Muscle of arm (tissue), 14 donors: ENCODE measurements at places on chromosomes 5 and 9.
A peak's percentile ranks its signal among the peaks of the same experiment; 100 is the strongest.

DNA sequence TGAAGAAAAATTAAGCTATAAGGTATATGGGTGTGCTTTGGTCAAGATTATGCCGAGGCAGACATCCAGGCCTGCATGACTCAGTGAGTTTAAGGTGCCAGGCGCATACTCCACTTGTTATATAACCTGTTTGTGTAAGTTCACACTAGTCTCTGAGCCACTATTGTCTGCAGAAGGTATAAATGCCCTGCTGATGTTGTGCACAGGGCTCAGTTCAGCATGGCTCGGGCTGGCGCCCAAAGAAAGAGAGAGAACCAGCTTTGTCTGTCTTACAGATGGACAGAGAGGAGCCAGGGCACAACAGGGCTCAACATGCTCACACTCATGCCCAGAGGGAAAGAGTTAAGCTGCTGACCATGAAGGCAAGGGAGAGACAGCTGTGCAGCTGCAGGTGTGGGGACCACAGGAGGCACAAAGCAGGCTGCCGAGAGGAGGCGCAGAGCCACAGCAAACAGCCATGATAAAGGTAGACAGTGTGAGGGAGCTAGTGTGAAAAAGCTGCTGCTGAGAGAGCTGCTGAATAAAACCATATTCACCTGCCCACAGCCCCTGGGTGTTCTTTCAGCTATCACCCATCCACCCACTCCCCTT, 1587.6 kb upstream of the C9orf72 start:
- DNase-seq, result no peak

DNA sequence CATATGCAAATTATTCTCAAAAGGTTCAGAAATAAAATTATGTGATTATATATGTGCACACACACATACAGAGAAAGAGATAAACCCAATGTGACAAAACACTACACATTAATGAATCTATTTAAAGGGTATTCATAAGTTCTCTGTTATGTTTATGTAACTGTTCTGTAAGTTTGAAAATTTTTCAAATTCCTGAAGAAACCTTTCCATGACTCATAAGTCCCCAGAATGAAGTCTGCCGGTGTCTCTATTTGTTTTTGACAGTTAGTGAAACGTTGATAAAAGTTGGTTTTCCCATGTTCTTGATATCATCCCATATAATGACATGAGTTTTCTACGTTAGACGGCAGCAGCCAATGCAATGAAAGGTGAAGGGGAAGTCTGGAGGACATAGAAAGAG, 199.5 kb upstream of the PUM3 start:
- no peak for DNase-seq

- no peak for DNase-seq
These were observed 308.9 kb upstream of the MPDZ start for GRCh38 chr9:13588151-13589033.

GRCh38 chr5:35325836-35326235, 95.5 kb upstream of the PRLR start:
- DNase-seq, result no peak

- DNase-seq, result no peak
These were observed 1.1 kb downstream of the TIGD6 start for GRCh38 chr5:149999359-149999758.

- DNase-seq, result no peak
These were observed 170.8 kb upstream of the RGMB start for GRCh38 chr5:98602534-98603112.

- peak; percentile 87 for DNase-seq
These were observed 639.0 kb downstream of the CCDC171 start for GRCh38 chr9:16191691-16192402.

- no peak for DNase-seq
These were observed 6.9 kb upstream of the UBAP1 start for GRCh38 chr9:34171753-34172535.

- no peak for DNase-seq
These were observed 25.1 kb upstream of the RNF130 start for GRCh38 chr5:180096616-180097015.

DNA sequence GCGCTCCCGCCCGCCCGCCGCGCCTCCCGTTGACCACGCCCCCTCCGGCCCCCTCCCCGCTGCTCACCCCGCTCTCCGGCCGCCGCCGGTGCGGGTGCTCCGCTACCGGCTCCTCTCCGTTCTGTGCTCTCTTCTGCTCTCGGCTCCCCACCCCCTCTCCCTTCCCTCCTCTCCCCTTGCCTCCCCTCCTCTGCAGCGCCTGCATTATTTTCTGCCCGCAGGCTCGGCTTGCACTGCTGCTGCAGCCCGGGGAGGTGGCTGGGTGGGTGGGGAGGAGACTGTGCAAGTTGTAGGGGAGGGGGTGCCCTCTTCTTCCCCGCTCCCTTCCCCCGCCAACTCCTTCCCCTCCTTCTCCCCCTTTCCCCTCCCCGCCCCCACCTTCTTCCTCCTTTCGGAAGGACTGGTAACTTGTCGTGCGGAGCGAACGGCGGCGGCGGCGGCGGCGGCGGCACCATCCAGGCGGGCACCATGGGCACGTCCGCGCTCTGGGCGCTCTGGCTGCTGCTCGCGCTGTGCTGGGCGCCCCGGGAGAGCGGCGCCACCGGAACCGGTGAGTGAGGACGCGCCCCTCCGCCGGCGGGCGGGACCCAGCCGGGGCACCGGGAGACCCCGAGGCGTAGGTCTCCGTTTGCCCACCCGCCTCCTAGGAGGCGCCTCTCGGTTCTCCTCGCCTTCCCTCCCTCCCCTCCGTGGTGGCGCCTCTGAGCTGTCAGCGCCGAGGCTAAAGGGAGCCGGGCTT, at the start of gene VLDLR:
Gene VLDLR, plus strand, starts transcription at position 66 of the 739 bp plus-strand sequence. Its CDS starts 403 bp downstream, at position 469.
- peak; percentile 59 for DNase-seq

DNA sequence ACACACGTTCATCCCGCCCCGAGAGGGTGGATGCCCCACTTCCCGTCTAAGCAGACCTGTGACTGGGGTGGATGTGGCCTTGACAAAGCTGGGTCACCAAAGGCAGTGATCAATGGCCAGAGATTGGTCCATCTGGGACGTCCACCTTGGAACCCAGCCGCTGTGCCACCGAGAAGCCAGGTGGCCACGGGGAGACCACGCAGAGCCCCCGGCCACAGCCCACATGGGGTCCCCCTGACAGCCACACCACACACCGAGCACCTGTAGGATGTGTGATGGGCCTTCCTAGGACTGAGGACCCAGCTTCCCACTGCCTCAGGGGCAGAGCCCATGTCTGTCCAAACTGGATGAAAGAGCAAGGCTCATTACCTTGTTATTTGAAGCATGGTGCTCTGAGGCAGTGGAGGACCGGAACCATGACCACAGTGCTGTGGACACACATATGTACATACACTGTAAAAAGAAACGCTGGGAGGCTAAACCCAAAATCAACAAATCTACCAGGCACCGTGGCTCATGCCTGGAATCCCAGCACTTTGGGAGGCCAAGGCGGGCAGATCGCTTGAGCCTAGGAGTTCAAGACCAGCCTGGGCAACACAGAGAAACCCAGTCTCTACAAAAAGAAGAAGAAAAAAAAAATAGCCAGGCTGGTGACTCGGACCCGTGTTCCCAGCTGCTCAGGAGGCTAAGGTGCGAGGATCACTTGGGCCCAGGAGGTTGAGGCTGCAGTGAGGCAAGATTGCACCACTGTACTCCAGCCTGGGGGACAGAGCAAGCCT, 50.1 kb downstream of the MRPL36 start:
- no peak for DNase-seq

GRCh38 chr5:80619086-80619485, 35.4 kb upstream of the MSH3 start:
- no peak for DNase-seq
